ENCODE measurements at places on chromosomes 11 and 22.

DNA sequence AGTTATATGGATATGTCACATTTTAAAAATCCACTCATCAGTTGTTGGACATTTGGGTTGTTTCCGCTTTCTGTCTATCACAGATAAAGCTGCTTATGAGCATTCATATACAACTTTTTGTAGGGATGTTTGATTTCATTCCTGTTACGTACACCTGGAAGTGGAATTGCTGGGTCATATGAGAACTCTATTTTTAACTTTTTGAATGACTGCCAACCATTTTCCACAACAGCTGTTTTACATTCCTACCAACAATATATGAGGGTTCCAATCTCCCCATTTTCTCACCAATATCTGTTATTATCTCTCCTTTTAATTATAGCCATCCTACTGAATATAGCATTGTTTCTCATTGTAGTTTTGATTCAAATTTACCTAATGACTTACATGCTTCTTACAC lies 172.0 kb downstream of the UVRAG start:
- no peak for DNase-seq

- DNase-seq = no peak
Observed at GRCh38 chr22:20235389-20235991, 32.6 kb downstream of the RTN4R start.

- no peak for DNase-seq
Observed at GRCh38 chr11:102453302-102453695, 734 bp upstream of the TMEM123 start.

- no peak for DNase-seq
Observed at GRCh38 chr11:31262761-31263160, 106.8 kb downstream of the DCDC1 start.

GRCh38 chr11:67639438-67639859 lies at the start of gene TBX10:
TBX10 (minus strand) TSS chr11:67639763; CDS start chr11:67639472, 291 bp downstream.
- no peak for DNase-seq

GRCh38 chr11:67521924-67522323 lies 1.3 kb downstream of the CABP2 start:
- no peak for DNase-seq
